Activated B cell treated with CpG ODN at 0.5 μM for 24 hours (primary cell): ENCODE measurements at places on chromosomes 1 and 21. TPM values are rescaled to one million over a fixed set of nuclear protein-coding genes. Genes with fewer than 3 reads are reported as not detected.

The UBL4B gene
- not detected in 2 replicates for total RNA-seq

DNA sequence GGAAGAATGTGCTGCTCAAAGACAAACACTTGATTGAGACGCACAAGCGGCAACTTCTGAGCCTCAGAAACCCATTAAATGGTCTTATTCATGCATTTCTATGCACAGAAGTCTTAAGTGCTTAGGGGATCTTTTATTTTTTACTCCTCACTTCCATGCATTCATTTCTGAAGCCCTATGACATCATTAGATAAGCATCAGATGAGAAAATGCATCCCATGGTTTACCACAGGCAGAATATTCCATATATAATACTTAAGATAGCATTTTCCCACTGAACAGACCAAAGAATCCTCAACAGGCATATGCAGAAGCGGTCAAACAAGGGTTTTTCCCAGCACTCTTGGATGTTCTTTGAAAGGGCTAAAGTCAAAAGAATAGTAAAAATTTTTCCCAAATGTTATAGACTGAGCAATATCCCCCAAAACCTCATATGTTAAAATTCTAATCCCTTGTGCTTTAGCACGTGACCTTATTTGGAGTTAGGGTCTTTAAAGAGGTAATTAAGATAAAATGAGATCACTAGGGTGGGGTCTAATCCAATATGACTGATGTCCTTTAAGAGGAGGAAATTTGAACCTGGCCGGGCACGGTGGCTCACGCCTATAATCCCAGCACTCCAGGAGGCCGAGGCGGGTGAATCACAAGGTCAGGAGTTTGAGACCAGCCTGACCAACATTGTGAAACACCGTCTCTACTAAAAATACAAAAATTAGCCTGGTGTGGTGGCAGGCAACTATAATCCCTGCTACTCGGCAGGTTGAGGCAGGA is 22.6 kb upstream of the FAM89A start:
- DNase-seq: no peak

The NEXN gene
- 0.46 and 0.73 TPM in 2 replicates for total RNA-seq

DNA sequence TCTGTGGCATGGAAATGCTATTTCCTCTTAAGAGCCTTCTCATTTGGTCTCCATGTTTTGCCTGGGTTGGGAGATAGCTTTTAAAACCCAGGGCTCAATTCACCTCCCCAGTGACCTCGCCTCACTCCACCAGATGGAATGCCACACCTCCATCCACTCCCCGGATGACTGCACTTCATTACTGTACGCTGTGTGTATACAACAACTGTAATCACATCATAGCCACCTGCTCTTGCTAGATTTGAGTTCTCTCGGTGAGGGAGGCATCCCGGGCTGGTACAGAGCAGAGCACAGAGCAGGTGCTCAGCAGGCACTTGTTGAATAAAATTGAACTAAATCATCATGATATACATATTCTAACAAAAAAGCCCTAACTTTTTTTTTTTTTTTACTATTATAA is 26.0 kb downstream of the SDE2 start:
- DNase-seq: no peak

GRCh38 chr1:15070145-15070748 is 83.3 kb upstream of the TMEM51 start:
- DNase-seq: no peak

DNA sequence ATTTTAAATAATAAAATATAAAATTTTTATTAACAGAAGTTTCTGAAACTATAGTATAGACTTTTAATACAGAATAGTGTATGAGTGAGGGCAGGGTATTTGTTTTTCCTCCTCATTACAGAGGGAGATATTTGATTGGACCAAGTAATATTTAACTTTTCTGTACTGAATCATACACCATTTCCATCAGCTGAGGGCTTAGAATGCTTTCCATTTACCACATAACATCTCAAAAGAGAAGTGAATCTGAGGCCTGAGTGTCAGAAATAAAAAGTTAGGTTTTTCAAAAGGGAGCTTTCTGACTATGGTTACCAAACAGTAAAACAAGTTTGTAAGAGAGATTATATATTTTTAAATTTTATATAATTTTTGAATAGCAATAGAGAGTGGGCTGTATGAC is 29.5 kb downstream of the TLCD4 start:
- no peak for DNase-seq

The FCAMR gene
- not detected in 2 replicates for total RNA-seq

- DNase-seq: no peak
Measured at GRCh38 chr1:27487966-27488884, 1.7 kb downstream of the WASF2 start.

DNA sequence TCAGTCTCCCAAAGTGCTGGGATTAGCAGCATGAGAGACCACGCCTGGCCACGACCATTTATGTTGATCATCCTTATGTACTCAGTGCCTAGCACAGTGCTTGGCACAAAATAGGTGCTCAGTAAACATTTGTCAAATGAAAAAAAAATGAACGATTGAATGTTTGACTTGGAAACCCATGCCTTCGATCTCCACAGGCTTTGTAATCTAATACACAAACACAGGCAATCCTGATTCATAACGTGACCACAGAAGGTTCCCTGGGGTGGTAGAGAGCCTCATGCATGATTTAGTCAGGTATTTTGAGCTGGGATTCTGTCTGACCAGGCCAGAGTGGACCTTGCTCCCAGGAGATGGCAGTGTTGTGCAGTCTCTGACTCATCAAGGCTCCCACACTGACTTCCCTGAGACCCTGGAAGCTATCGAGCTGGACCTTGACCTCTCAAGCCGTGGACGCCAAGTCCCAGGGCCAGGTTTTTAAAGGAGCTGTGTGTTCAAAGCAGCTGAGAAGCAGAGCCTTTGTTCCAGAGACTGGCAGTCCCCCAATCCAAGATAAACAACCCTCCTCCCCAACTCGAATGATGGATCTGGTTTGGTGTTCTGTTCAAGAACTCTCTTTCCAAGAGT is 81.1 kb downstream of the PGM1 start:
- no peak for DNase-seq

- DNase-seq: no peak
Measured at GRCh38 chr1:107198561-107198960, 57.7 kb downstream of the NTNG1 start.

The MSH4 gene
- total RNA-seq: 1.2 and 1.4 TPM in 2 replicates

DNA sequence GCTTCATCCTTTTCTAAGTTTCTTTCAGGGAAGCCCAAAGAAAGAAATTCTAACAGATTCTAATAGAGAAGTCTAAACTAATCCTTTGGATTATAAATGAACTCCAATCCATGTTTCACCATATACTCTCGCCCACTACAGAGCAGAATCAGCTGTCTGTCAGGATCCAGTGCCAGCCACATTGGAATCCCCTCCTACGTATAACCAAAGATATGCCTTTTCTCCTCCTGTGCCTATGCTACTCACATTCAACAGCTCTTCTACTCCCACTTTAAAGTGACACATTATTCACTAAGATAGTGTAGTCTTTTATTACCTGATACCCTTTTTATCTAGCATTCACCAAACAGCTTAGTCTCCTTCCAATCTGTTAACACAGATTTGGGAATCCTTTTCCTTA is 3.1 kb downstream of the ETV3 start:
- no peak for DNase-seq

The MYBPH gene
- not detected in 2 replicates for total RNA-seq

- DNase-seq: no peak
Measured at GRCh38 chr21:38668541-38668940, 137.2 kb upstream of the ETS2 start.

GRCh38 chr1:178330848-178331497 is 165.8 kb downstream of the CLEC20A start:
- no peak for DNase-seq

The BLACAT1 gene
- total RNA-seq: 0.07 TPM in 1 of 2 replicates, not detected in the other

The IGSF3 gene
- 6.8 and 7.2 TPM in 2 replicates for total RNA-seq

DNA sequence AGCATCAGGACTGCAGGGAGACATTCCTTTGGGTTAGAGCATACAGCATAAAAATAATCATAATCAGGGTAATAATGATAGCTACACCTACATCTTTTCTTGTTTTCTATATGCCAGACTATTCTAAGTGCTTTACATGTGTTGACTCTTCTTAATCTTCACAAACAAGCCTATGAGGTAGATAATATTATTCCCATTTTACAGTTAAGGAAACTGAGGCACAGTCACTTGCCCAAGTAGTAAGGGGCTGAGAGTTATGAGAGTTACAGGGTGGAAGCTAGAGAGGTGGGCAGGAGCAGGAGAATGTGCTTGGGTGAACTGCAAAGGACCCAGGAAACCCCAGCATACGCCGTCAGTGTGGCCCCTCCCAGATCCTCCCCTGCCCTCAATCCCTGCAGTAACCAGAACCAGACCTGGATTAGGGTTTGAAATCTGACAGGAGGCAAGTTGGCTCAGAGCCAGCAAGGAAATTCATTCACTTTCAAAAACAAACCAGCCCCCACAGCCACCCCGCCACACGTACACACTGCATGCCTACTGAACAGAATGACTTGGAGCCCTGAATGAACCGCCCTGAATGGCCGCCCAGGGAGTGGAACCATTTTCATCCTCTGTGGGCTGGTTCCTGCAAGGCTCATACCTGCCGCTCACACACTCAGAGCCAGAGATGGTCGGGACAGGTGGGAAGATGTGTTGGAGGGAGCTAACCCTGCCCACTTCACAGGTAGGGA is 126.1 kb downstream of the TRABD2B start:
- no peak for DNase-seq

The KCNA3 gene
- 15.0 and 20.0 TPM in 2 replicates for total RNA-seq

DNA sequence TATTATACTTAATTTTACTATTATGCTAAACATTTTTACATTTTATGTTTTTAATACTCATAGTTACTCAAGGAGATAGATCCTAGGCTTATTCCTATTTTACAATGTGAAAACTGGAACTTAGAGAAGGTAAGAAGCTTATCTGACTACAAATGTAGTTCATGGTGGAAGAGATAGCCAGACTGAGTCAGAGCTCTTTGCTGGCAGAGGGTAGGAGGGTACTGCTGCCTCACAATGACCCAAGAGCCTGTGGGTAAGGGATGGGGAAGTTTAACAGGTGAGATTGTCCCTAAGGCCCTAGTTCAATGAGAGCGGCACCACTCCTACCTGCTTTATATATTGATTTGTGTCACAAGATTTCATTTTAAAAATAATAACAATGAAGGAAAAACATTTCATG is 34.1 kb upstream of the NEK7 start:
- DNase-seq: no peak

GRCh38 chr1:201503397-201504176 is 3.3 kb downstream of the CSRP1 start:
- DNase-seq: no peak

DNA sequence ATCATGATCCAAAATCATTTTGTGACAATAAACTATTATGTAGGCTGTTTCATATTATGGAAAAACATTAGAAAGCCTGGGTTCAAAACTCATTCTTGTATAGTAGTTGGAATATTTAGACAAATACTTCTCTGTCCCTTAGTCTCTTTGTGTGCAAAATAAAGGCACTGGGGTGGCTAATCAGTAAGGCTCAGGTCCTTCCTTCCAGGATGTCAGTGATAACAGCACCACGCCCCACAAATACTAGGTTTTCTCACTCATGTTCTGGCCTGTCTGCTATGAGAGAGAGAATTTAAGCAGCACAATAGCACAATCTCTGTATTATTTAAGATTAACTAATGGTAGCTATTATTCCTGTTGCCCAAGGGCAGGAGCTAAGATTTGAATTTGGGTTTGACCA is 458.3 kb upstream of the BEND5 start:
- DNase-seq: no peak

- DNase-seq: no peak
Measured at GRCh38 chr1:80915491-80915890, 885.2 kb upstream of the ADGRL2 start.

DNA sequence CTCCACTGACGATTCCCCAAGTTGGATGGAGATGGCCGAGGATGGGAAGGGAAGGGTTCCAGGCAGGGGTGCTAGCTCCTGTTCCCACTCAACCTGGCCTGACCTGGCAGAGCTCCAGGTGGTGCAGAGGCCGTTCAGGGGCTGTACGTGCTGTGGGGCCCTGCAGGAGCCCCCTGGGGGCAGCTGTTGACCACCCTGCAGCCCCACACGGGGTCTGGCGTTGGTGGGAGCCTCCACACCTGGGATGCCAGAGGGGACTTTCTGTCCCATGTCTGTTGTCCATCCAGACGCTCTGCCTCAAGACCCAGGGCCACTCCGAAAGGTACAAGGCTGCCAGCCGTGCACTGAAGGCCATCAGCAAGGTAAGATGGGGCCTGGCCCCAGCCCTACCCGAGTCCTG is 20.0 kb downstream of the ARHGEF16 start:
- no peak for DNase-seq

The CDCA8 gene
- total RNA-seq: 1.9 and 2.9 TPM in 2 replicates

- DNase-seq: no peak
Measured at GRCh38 chr1:209621286-209621685, 30.9 kb downstream of the LAMB3 start.

- no peak for DNase-seq
Measured at GRCh38 chr1:108051631-108052377, 86.8 kb upstream of the VAV3 start.
